Glutamatergic neuron (in vitro differentiated cells): ENCODE measurements at places on chromosomes 7 and 10. TPM values are rescaled to one million over a fixed set of nuclear protein-coding genes. Genes with fewer than 3 reads are reported as not detected.

DNA sequence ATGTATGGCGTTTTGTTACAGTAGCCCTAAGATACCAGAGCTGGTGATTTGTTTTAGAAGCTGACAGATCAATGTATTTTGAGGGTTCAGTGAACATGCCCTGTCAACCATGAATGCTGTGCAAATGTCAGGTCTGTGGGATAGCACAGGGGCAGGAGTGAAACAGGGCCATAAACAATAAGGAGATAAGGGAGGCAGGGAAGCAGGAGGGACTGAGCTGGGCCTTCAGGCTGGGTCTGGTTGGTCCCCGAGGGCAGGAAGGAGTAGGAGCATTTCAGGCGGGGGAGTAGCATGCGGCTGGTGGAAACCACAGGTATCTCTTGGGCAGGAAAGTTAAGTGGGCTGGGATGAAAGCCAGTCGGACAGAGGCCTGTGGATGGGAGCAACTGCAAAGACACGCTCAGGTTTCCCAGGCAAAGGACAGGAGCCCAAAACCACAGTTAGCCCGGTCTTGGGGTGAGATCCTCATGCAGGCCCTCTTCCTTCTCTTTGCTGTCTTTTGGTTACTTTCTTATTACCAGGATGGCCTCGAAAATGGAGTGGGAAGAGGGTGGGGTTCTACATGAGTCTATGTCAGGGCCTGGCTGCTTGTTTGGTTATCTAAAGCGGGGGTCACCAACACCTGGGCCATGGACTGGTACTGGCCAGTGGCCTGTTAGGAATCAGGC is 69.5 kb upstream of the SEPHS1 start:
- H3K4me1 ChIP-seq: peaks cover 3% of the 10 kb centered on the region
- no peak overlapping the region for H3K4me3 ChIP-seq
- DNase-seq: no peak
- peaks cover 5% of the 10 kb centered on the region for H3K36me3 ChIP-seq

DNA sequence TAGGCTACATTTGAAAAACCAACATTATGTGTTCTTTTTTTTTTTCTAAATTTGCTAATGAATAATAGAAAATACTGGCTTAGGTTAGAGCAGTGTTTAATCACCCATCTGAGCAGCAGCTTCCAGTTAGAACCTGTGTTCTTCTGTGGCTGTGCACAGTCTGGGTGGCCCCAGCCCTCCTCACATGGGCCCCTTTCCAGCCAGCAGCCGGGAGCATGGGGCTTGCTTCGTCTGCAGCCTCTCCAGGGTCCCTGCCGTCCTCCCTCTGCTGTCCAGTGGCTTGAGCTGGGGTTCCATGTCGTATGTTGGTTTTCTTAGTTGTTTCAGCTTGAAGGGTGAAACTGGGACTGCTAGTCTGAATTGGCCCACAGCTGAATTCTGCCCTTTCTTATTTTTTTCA is 37.3 kb downstream of the BNIP3 start:
- H3K4me1 ChIP-seq: no peaks in the 10 kb centered on the region
- DNase-seq: no peak
- H3K27ac ChIP-seq: no peak overlapping the region
- H3K4me3 ChIP-seq: no peak overlapping the region
- H3K36me3 ChIP-seq: no peaks in the 10 kb centered on the region
- H3K27me3 ChIP-seq: peaks cover 6% of the 10 kb centered on the region

DNA sequence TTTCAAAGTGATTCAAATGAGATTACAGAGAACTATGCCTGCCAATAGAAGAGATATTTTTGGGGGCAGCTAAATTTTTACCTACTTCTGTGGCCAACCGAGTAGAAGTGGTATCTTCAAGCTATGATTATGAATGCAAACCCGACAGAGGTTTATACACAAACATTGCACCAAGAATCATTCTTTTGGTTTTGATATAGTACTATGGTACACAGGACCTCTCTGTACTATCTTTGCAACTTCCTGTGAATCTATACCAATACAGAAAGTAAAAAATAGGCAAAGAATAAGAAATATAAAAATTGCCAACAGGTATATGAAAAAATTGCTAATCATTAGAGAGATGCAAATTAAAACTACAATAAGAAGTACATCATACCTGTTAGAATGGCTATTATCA is 103.2 kb upstream of the VIPR2 start:
- H3K4me3 ChIP-seq: no peak overlapping the region
- no peaks in the 10 kb centered on the region for H3K27me3 ChIP-seq
- H3K27ac ChIP-seq: no peak overlapping the region

DNA sequence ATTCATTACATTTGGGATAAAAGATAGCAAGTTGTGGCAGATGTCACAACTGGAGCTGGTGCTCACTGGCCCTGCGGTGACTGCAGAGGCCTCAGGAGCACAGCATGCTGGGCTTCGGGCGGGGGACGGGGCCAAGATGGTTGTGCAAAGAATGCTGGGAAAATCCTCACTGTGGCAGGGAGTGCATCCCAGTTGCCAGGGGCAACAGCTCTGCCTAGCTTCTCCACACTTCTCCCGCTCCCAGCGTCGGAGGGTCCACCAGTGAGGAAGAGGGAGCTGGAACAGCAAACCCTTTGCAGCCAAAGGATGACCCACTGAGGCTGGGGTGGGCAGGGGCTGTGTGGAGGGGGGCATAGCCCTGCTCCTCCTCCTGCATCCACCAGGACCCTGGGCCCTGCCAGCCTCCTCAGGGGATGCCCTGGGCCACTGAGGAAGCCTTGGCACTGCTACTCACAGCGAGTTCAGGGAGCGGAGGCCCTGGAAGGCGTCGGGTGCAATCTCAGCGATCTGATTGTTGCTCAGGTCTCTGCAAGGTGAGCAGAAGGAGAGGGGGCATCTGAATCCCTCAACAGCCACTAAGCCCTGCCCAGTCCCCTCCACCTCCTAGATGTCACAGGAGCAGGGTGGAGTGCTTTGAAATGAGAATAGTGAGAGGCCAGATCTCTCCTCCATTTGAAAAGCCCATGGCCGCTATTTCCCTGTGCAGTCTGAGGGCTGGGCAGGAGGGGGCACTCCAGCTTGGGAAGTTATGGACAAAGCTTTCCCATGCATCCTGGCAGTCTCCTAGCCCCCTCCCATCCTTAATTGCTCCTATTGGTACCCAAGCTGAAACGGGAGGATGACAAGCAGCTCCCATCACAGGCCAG is 126.5 kb downstream of the SLIT1 start:
- peaks cover 7% of the 10 kb centered on the region for H3K4me1 ChIP-seq
- no peak overlapping the region for H3K27ac ChIP-seq
- H3K27me3 ChIP-seq: peaks cover 1% of the 10 kb centered on the region
- no peaks in the 10 kb centered on the region for H3K36me3 ChIP-seq
- DNase-seq: peak; percentile 58

DNA sequence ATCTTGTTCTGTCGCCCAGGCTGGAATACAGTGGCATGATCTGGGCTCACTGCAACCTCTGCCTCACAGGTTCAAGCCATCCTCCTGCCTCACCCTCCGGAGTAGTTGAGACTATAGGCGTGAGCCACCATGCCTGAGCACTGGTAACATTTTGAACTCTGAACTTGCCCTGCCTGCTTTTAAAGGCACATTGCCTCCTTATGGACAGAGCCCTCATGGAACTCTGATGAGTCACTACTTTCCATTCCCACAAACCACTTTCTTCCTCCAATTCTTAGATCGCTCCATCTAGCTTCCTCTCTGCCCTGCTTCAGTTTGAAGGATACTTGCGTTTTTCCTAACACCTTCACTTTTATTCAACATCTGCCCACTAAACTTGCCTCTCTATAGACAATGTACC is 38.1 kb downstream of the PRPS1L1 start:
- no peaks in the 10 kb centered on the region for H3K27me3 ChIP-seq
- peaks cover 2% of the 10 kb centered on the region for H3K4me1 ChIP-seq
- H3K4me3 ChIP-seq: no peak overlapping the region
- no peak overlapping the region for H3K27ac ChIP-seq

- H3K4me3 ChIP-seq: no peak overlapping the region
- H3K27ac ChIP-seq: no peak overlapping the region
- peaks cover 2% of the 10 kb centered on the region for H3K4me1 ChIP-seq
Measured at GRCh38 chr7:108662783-108663362, 93.2 kb downstream of the DNAJB9 start.

DNA sequence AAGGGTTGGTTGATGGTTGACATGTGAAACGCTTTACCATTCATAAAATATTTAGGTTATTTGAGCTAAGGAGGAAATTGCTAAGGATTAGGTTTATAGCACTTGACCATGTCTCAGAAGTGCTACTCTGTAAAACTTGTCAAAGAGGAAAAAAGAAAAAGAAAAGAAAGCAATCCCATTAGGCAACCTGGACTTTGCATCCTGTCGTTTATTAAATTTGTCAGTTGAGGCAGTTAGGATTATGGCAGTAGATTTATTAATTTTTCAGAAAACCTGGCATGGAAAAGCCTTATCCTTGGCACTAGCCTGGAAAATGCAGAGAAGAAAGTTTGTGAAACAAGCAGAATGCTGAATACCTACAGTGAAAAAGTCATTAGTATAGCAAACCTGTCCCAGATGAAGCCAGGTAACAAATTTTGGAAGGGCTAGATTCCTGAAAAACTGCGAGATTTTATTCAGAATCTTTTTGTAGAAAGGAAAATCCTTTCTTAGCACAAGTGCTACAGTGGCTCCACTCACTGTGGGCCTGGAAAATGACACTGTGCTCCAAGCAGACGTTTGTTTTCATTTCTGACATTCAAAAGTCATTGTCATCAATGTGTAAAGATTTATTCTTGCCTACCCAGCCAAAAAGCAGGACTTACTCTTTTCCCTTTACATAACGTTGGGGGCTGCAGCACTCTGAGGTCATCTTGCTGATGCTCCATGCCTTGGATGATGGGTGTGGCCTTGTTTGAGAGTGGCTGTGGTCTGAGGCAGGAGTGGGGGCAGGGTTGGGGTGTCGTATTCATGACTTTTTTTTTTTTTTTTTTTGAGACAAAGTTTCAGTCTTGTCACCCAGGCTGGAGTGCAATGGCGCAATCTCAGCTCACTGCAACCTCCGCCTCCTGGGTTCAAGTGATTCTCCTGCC is 664.9 kb downstream of the SUGCT start:
- no peaks in the 10 kb centered on the region for H3K36me3 ChIP-seq
- H3K4me3 ChIP-seq: no peak overlapping the region
- H3K4me1 ChIP-seq: no peaks in the 10 kb centered on the region
- H3K27ac ChIP-seq: no peak overlapping the region
- H3K27me3 ChIP-seq: no peaks in the 10 kb centered on the region
- DNase-seq: no peak

- no peak overlapping the region for H3K27ac ChIP-seq
- H3K36me3 ChIP-seq: no peaks in the 10 kb centered on the region
- DNase-seq: no peak
Measured at GRCh38 chr7:112138325-112138852, 67.8 kb downstream of the DOCK4 start.

GRCh38 chr7:126557271-126557670 is 695.5 kb downstream of the GRM8 start:
- no peaks in the 10 kb centered on the region for H3K36me3 ChIP-seq
- H3K4me1 ChIP-seq: no peaks in the 10 kb centered on the region
- H3K4me3 ChIP-seq: no peak overlapping the region
- no peak overlapping the region for H3K27ac ChIP-seq
- no peaks in the 10 kb centered on the region for H3K27me3 ChIP-seq

GRCh38 chr10:28738200-28738599 is 60.9 kb downstream of the BAMBI start:
- no peaks in the 10 kb centered on the region for H3K4me1 ChIP-seq
- no peak overlapping the region for H3K4me3 ChIP-seq
- no peaks in the 10 kb centered on the region for H3K27me3 ChIP-seq
- no peak for DNase-seq

DNA sequence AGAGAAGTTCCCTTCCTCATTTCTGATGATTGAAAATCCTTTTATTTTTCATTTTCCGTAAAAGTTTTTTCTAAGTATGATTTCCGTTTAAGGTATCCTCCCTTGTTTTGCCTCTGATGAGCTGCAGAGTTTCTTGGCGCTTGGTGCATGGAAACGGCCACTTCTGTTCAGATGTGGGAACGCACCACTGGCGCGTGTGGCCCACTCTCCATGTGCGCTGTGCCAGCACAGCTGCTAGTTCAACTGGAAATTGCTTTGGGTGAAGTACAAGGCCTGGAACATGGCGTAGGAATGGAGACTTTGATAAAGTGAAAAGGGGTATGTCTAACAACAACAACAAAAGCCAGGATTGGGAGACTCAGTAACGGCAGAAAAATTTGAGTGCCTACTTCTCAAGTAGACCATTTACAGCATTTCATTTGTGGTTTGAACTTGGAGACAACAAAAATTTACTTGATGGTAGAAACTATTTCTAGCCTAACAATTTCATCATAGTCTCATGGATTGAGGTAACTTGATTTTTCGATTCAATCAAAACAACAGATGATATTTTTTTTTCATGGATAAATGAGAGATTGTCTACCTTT is 364.2 kb downstream of the SUGCT start:
- H3K4me1 ChIP-seq: no peaks in the 10 kb centered on the region
- no peak for DNase-seq
- H3K27me3 ChIP-seq: no peaks in the 10 kb centered on the region
- H3K27ac ChIP-seq: no peak overlapping the region
- no peaks in the 10 kb centered on the region for H3K36me3 ChIP-seq

GRCh38 chr7:48365010-48365409 is 193.8 kb downstream of the ABCA13 start:
- H3K36me3 ChIP-seq: no peaks in the 10 kb centered on the region
- no peak overlapping the region for H3K27ac ChIP-seq
- no peak overlapping the region for H3K4me3 ChIP-seq
- H3K27me3 ChIP-seq: no peaks in the 10 kb centered on the region
- DNase-seq: no peak
- no peaks in the 10 kb centered on the region for H3K4me1 ChIP-seq

GRCh38 chr7:36945612-36946400 is 221.5 kb upstream of the AOAH start:
- peak overlapping the region; percentile 61 for H3K4me3 ChIP-seq
- H3K27me3 ChIP-seq: peaks cover 6% of the 10 kb centered on the region
- peaks cover 32% of the 10 kb centered on the region for H3K4me1 ChIP-seq
- peak overlapping the region; percentile 84 for H3K27ac ChIP-seq

- peaks cover 5% of the 10 kb centered on the region for H3K27me3 ChIP-seq
- H3K36me3 ChIP-seq: no peaks in the 10 kb centered on the region
- peak; percentile 40 for DNase-seq
Measured at GRCh38 chr10:70348228-70348850, 34.1 kb downstream of the LRRC20 start.

GRCh38 chr7:37759526-37759925 is 76.0 kb downstream of the GPR141 start:
- peak overlapping the region; percentile 76 for H3K4me3 ChIP-seq
- peaks cover 5% of the 10 kb centered on the region for H3K36me3 ChIP-seq
- H3K4me1 ChIP-seq: peaks cover 32% of the 10 kb centered on the region
- DNase-seq: peak; percentile 82
- peaks cover 19% of the 10 kb centered on the region for H3K27me3 ChIP-seq
- H3K27ac ChIP-seq: peak overlapping the region; percentile 99

Gene VPS37D
- 17.2 TPM for total RNA-seq

Gene CDC14C
- not detected for total RNA-seq

Gene TCF7L2
- 5.0 TPM for total RNA-seq

Gene CEP55
- 6.0 TPM for total RNA-seq

Gene POU6F2
- total RNA-seq: 34.7 TPM

Gene DOCK4
- total RNA-seq: 60.3 TPM

Gene PRKG1
- total RNA-seq: 52.7 TPM

Gene OGDHL
- 2.5 TPM for total RNA-seq

Gene CLEC5A
- not detected for total RNA-seq

Gene APBB1IP
- total RNA-seq: not detected

Gene TMEM26
- not detected for total RNA-seq

Gene EMX2
- total RNA-seq: 0.47 TPM

Gene PKD2L1
- 0.44 TPM for total RNA-seq

Gene CHRM2
- not detected for total RNA-seq
